ENCODE measurements at places on chromosomes 3 and 15.

DNA sequence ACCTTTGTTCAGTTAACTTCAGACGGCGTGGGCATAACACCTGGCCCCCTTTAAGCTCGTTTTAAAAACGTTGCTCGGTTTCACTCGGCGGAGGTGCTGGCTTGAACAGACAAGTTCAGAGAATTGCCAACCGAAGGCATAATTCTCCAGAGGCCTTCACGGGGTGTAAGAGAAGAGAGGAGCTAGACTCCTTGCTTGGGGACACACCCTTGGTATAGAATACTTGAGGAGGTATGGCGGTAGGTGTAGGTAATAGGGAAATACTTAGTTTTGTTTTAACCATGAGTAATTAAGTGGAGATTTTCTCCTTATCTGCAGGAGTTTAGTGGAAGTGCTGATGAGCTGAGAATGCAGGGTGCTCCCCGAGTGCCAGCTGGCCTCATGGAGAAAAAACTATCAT, 921 bp downstream of the FBXL2 start:
- peak; percentile 16 for DNase-seq

GRCh38 chr3:183181606-183182005, 19.1 kb upstream of the LAMP3 start:
- DNase-seq: no peak

- DNase-seq: no peak
These were observed 46.1 kb downstream of the SCAP start for GRCh38 chr3:47429476-47430270.

DNA sequence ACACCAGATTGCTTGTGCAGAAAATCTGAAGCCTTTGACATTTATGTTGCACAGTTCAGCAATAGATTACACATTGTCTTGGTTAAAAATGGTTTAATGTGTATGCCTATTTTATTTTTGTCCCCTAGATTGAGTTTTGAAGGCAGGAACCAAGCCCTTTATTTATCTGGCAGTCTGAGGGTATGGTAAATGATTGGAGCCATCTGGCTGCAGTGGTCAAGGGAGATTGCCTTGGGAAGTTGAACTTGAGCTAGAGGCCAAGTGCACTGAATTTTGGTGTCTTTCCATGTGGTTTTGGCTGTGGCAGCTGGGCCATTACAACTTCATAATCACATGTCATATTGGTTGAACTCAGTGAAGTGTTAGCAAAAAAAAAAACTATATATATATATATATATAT, 248.7 kb upstream of the C2CD4B start:
- DNase-seq: no peak

- no peak for DNase-seq
These were observed 3.0 kb upstream of the SPG11 start for GRCh38 chr15:44666210-44667038.

DNA sequence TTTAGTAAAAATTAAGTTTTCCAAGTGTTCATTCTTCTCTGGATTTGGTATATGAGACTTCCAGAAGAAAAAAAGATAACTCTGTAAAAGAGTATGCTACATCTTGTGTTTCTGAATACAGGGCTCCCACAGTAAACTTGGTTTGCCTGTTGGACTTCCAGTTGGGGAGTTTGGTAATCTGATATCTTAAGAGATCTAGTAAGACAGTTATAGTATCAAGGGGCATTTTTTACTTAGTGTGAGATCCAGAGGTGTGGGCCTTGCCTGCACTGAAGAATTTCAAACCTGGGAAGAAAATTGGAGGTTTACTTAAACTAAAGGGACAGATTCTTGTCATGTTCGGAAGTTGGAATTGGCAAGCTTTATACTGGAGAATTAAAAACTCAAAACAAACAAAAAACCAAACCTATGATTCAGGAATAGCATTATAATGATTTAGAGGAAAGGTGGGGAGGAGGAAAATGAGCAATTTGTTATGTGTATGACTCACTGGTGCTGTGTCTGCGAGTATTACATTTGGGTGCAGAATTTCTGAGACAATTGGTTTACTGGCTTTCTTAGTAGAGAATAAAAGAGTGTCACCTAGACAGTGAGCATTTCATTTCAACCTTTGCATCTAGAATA, 58.9 kb upstream of the ULK4 start:
- DNase-seq: no peak

DNA sequence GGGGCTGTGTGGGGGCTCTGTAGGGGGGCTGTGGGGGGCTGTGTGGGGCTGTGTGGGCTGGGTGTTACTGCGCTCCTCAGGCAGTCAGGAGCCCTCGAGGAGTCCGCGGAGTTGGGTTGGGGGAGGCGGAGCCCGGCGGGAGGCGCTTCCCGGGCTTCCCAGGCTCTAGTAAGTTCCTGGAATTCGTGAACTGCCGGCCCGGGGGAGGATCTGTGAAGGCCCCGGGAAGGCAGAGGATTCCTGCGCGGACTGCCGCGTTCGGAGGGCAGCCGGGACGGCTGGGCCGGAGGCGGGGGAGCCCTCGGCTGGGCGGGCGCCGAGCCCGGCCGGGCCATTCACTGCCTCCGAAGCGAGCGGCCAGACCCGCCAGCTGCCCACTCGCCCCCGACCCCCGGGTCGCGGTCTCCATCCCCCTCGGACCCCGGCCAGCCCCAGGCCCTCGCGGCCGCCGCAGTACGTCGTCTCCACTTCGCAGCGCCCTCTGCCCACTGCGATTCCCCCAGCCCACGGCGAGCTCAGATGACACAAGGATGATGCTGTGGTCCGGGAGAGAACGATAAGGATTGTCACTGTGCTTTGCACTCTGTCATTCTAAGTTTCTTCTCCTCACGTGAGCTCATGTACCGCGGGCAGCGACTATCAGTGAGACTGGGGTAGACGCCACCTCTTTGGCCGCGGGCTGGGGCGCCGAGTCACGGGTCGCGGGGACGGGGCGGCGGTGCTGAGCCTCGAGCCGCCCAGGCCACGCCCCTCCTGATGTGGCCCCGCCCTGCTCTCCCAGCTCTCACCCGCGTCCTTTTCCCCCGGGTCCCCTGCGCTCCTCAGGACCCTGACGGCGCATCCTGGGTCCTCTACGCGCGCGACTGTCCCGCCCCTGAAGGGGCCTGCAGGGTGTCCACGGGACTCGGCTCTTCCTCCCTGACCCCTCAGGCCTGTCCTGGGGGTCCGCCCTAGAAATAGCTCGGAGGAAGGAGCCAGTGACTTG, 65.3 kb downstream of the KLF13 start:
- DNase-seq: peak; percentile 76

GRCh38 chr15:40555876-40556275, 9.0 kb downstream of the CCDC32 start:
- DNase-seq: no peak

GRCh38 chr3:75049533-75049932, 435.1 kb upstream of the CNTN3 start:
- no peak for DNase-seq

- DNase-seq: peak; percentile 8
These were observed 21.3 kb upstream of the BNC1 start for GRCh38 chr15:83305704-83306291.

- DNase-seq: no peak
These were observed 1457.1 kb upstream of the GBE1 start for GRCh38 chr3:83218383-83219200.

DNA sequence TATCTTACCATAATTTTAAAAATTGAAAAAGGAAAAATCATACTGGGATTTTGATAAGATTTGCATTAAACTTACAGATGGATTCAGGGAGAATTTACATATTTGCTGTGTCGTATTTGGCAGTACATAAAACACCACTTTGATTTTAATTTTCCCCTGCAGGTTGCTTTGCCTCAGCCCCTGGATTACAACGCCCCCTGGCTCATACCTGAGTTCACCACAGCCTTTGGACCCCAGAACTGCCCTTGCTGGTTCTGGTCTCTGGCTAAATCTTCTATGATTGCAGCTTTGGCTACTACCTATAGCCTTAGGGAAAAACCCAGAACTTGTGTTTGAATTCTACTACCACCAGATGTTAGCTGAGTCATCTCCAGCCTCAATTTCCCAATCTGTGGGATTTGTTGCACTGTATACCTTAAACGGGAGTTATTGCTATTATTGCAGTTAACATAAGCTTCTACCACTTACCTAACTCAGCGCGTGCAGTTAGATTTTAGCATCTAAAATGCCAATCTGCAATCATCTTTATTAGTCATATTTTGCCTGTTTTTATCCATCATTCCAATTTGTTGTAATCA, 315.7 kb upstream of the GADL1 start:
- DNase-seq: no peak

DNA sequence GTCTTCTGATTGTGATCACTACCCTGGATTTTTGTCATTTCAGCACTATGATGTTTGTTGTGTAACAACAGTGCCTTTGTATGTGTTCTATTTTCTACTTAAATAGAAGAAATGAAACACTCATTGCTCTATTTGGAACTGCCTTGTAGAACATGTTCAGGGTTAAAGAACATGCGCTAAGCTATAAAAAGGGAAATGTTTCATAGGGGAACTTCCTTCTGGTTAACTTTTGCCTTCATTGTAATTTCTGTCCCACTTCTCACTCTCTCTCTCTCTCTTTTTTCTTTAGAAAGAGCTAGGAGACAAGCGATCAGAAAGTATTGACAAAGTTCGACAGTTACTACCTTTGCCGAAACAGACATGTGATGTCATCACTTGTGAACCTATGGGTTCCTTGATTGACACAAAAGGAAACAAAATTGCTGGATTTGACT, at the start of gene P2RY12:
Gene P2RY12, minus strand, starts transcription at position 13 of the 434 bp plus-strand sequence. CDS start 45,908 bp downstream, outside the sequence.
- DNase-seq: no peak

- no peak for DNase-seq
These were observed 1.8 kb upstream of the ARNT2 start for GRCh38 chr15:80402339-80402738.

DNA sequence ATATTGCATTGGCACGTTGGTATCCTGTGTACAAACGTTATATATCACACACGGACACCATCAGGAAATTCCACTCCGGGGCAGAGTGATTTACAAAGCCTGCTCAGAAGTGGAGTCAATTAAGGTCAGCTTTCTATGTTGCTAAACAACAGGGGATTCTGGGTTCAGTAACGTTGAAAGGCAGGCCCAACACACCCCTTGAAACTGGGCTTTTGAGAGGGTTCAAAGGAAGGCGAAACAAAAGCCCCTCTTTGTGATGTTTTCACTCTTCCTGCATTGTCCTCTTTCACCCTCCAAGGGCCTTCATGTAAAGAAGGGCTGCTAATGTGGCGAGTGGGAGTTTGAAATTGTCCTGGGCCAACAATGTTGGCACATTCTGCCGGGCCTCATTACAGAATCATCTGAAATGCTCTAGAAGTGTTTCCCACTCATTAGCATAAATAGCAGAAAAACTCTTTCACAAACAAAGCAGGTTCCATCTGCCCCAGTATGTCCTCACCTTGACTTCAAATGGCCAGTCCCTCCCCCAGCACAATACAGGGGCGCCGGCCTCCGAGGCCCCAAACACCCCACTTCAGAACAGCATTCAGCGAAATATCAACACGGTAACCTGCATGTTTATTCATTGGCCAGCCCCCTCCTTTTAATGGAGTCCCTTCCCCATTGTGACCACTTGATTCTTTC, 76.4 kb downstream of the HES1 start:
- no peak for DNase-seq

- DNase-seq: no peak
These were observed 84.1 kb downstream of the MEIS2 start for GRCh38 chr15:37016231-37016630.

DNA sequence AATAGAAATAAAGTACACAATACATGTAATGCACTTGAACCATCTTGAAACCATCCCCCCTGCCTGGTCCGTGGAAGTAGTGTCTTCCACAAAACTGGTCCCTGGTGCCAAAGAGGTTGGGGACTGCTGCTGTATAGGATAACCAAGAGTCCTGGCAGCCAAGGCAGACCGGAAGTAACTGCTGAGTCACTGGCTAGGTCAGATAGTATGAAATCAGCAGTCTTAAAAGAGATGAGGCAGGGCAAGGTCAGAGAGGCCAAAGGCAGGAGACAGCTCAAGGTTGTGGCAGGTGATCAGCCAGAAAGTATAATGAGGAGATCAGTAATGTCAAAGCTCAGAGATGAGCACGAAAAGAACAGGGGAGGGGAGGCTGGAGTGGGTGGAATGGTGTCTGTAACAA, 60.2 kb downstream of the MAP3K13 start:
- DNase-seq: no peak

- DNase-seq: no peak
These were observed 19.2 kb downstream of the PXK start for GRCh38 chr3:58351920-58352319.

DNA sequence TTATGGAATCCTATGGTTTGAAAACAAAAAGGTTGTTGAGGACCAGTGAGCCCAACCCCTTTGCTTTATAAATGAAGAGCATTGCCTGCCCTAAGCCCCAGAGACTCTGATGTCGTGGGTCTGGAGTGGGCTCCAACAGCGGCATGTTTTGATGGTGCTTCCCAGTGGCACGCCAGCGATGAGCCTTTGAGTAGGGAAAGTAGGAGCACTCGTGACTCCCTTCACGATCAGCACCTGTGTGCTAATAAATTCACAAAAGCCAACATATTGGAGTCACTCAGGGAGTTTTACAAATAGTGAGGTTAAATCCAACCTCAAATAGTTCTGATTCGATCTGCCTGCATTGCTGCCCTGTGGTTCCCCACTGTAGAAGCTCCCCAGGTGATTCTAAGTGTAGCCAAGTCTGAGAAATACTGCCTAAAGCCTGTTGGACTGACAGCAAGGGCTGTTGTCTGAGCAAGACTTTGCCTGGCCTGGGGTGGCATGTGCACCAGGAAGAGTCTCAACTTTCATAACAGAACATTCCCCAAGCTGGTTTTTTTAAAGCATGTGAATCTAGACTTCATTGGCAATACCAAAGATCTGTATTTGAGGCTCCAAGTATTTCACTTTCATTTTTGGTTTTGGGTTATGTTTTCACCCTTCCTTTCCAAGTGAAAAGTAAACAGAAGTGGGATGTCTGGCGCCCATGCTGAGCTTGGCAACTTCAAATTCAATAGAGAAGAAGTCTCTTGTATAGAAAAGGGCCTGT, 9.9 kb downstream of the CCR5 start:
- DNase-seq: no peak

DNA sequence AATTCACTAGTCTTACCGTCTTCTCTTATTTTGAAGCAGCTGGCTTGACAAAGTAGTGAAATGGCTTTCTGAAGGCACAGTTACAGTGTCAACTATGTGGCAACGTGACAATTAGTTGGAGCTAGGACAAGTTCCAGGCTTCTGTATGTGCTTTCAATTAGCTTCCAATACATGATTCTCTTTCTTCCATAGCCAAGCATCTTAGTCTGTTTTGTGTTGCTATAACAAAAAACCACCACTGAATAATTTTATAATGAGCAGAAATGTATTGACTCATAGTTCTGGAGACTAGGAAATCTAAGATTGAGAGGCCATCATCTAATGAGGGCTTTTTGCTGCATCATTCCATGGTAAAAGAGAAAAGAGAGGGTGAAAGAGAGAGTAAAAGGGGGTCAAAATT, 365.1 kb upstream of the PLSCR5 start:
- DNase-seq: no peak

Measured in SJCRH30 (cell line).